ENCODE measurements at places on chromosomes 6 and 20.

DNA sequence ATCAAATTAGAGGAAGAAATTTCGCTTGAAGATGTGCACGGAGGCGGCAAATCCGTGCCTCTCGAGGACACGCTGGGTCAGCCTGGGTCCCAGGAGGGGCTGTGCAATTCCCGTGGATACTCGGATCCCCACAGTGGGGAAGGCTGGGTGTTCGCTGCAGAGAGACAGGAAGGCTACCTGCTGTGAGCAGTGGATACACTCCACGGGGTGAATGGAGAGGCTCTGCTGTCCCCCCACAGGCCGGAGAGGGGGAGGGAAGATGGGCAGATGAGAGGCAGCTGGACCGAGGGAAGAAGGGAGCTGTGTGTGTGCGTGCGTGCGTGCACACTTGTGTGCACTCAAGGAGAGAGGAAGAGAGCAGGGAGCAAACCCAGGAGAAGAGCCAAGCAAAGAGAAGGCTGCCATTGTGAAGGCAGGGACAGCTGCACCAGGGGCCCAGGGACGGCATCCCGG is 57.3 kb downstream of the SULF2 start:
- no peak for DNase-seq

DNA sequence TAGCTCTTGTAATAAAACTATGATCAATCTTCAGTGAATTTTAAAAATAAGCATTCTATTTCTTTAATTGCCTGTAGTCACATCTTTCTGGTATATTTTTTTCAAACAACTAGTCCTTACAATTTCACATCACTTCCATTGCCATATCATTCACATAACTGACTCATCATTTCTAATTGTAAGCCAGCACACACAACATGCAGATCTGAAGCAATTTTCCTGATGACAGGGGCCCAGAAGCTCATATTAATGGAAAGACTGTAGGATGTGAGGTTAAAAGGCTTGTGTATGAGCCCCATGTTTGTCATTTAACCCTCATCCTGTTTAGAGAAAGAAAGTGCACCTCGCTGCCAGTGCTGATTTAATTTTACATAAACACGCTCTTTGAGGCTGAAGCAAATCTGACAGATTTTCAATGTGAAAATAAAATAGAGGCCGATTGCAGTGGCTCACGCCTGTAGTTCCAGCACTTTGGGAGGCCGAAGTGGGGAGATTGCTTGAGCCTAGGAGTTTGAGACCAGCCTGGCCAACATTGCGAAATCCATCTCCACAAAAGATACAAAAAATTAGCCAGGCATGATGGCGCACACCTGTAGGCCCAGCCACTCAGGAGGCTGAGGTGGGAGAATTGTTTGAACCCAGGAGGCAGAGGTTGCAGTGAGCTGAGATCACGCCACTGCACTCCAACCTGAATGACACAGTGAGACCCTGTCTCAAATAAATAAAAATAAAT is 40.1 kb upstream of the LTV1 start:
- peak; percentile 63 for DNase-seq

DNA sequence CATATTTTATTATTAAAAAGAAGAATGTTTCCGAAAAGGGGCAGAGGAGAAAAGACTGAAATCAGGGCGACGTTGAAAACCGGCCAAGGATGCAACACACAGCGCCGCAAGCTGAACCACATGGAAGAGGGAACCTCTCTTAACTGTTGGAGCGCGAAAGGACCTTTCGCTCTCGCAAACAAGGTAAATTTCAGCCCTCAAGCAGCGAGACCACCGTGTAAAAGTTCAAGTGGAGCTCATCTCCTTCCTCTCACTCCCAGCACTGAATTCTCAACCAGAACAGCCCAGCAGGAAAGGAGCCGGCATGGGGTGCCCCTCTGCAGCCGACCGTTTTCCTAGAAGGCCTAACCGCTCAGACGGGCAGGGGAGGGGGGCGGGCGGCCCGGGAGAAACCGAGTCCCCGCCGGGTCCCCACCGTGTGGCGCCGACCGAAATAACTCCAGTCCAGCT is 621 bp downstream of the GPR63 start:
- DNase-seq: peak; percentile 47

- peak; percentile 41 for DNase-seq
These were observed 13.8 kb downstream of the BRD2 start for GRCh38 chr6:32982084-32982701.

- peak; percentile 95 for DNase-seq
These were observed at the start of gene WTAP for GRCh38 chr6:159726918-159727716. Gene WTAP (plus strand): TSS chr6:159727506. CDS start chr6:159736266, 8,760 bp downstream.

DNA sequence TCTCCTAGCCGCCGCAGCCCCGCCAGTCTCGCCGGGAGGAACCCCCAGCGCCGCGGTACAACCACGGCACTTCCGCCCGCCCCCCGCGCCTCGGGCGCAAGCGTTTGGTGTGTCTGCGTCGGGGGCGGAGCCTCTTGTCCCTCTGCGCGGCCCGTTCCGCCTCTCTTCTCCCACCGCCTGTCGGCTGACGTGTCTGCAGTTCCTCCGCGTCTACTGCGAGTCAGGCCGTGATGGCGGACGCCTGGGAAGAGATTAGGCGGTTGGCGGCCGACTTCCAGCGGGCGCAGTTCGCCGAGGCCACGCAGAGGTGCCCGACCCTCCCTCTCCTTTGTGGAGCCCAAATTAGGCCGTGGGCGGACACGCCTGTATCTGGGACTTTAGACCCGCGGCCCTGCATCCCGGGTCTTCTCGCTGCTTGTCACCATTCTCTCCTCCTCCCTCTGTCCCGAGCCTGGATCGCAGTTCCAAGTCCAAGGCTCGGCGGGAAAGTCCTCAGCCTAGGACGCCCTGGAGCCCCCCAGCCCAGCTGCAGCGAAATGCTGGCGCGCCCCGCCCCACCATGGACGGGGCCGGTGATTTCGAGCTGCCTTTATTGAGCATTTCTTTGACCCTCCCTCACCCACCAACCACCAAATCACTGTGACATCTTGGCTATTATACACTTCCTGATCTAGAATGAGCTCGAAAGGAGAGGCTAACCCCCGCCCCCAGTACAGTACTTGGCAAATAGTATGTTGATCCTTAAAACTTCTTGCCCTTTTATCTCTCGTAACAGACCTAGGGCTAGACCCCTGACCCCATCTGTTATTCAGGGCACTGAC is at the start of gene UFL1:
TSS of gene UFL1 (plus strand) at position 163 of the 821 bp plus-strand sequence. CDS start at position 231, 68 bp downstream.
- DNase-seq: peak; percentile 99

DNA sequence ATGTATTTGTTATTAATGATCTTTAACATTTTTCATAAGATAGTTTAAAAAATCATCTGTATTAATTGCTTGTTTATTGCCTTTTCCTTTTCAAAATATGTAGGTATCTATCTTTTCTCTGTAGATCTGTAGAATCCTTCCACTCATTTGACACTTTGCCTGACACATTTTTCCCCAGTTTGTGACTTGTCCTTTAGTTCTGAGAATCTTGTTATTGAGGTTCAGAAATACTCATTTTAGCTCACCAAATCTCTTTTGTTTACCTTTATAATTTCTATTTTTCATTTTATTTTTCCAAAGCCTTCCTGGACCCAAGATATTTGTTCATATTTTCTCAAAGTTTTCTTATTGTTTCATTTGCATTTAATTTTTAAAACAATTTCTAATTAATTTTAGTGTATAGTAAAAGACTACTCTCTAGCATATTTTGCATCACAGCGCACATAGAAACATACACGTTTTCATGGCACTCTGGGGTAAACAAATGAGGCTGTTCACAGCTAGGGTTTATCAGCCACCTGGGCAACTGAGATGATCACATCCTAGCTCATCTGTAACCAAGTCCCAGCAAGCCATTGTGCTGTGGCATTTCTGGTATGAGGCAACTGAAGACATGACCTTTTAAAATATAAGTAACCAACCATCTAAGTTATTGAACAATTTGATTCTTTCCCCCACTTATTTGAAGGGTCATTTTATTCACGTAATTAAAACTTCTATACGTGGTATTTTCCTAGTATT is 275.7 kb downstream of the ADGB start:
- no peak for DNase-seq

DNA sequence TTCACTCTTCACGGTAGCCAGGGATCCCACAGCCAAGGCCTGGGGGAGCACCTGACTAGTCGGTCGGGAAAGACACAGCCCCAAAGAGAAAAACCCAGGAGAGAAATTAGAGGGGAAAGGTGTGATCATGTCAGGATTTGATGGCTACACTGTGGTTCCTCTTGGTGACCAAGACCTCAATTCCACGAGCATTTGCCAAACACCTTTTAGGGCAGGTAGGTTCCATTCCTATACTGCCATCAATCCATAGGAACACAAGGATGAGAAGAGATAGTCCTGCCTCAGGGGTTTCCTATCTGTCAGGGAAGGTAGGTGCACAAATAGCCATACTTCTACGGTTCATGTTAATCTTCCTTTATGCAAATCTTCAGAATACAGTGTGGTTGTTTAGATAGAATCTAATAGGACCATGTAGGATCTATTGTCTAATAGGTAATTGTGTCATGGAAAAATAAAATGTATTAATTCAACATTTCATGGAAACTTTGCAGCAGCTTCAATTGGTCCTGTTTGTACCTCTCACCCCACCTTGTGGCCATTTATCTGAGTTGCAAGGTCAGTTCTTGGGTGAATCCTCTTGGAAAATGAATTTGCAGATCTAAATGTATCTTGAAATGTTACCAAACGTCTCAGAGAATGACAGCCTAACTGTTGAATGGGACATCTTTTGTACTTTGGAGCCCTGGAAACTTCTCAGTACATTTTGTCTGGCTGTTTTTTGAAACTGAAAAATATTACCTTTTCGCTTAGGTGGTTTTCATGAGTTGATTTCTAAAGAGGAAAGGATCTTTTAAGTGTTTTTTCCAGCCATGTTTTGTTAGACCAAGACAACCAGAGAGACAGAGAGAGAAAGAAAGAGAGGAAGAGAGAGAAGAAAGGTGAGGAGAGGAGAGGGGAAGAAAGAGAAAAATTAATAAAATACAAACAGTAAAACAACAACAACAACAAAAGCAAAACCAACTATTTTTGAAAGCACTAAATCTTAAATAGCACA is 33.7 kb upstream of the IYD start:
- DNase-seq: peak; percentile 80

DNA sequence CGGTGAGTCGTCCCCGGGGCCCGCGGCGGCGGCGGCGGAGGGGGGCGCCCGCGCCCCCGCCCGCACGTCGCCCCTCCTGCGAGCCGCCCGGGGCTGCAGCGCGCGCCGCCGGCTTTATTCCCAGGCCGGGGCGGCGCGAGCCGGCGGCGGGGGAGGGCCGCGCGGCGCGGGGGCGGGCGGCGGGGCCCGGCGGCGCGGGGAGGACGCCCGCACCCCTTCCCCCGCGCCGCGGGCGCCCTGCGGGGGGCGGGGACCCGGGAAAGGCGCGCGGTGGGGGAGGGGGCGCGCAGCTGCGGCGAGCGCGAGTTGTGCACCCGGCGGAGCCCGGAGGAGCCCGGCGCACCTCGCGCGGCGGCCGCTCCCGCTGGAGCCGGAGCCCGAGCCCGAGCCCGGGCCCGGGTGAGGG is 646 bp downstream of the HMGA1 start:
- peak; percentile 64 for DNase-seq

DNA sequence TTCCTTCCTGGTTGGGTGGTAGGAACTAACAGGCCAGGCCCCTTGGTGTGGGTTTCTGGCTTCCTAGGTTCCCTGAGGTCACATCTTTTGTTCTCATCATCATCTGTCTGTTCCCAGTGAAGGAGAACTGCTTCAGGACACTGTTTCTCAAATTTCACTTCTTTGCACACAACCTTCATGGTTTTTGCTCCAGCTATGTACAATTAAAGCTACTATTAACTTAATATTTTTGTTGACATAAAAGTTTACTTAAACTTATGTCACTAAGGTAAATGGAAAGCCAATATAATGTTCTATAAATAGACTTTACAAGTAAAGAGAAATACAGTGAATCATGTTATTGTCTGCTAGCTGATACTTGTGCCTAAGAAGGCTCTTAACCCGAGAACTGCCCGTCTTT is 120.7 kb upstream of the KCNG1 start:
- no peak for DNase-seq

GRCh38 chr20:43658069-43658722 is 8.7 kb upstream of the MYBL2 start:
- peak; percentile 63 for DNase-seq

DNA sequence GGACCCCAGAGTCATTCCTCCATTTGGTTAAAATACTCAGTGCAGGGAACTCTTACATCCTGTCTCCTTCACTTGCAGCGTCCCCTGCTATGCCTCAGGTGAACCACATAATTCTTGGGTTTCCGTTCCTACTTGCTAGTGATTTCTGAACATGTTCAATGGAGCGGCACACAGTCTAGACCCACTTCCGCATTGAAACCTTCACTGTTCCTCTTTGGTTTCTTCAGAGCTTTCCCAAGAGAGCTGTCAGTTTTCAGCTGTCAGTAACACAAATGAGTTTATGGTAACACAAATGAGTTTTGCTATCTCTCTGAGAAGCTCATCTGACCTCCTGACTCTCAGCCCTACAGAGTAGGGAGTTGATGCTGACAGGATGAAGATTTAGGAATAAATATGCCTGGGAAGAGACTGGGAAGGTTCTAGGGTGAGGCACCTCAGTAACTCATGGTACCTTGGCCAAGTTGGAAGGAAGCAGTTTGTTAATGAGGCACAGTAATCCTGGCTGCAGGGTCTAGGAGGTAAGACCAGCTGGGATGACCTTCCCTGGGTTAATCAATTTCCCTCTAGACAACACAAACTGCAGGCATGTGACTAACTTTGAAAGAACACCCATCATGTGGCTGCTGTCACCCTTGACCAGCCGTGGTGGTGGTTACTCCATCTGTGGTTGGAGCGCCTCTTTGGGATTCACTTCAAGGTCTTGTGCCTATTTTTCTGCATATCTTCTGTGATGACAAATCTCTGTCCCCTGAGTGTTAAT is 5.4 kb downstream of the SYS1 start:
- no peak for DNase-seq

GRCh38 chr20:34528921-34529297 is 12.7 kb downstream of the DYNLRB1 start:
- peak; percentile 15 for DNase-seq

- no peak for DNase-seq
These were observed 111.6 kb downstream of the ERMARD start for GRCh38 chr6:169862892-169863525.

DNA sequence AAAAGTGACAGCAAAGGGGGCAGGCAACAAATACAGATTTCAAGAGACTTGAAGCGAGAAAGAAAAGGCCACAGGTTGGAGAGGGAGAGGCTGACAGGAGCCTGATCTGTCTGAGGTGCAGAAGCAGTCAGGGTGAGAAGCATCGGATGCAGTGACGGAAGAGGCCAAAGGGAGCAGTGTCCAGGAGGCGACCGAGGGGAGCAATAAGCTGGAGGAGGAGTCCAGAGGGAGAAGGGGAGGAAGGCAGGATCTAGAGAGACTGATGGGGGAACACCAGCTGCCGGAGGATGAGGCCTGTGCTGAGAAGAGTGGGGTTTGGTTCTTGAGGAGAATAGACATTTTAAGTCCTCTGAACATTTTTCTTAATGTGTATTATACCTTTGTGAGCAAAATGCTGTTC is 23.8 kb downstream of the FARS2 start:
- DNase-seq: no peak
